ENCODE measurements at places on chromosomes 1 and 21.

GRCh38 chr1:44842486-44842861 is 579 bp downstream of the PTCH2 start:
- ATAC-seq: no peak

DNA sequence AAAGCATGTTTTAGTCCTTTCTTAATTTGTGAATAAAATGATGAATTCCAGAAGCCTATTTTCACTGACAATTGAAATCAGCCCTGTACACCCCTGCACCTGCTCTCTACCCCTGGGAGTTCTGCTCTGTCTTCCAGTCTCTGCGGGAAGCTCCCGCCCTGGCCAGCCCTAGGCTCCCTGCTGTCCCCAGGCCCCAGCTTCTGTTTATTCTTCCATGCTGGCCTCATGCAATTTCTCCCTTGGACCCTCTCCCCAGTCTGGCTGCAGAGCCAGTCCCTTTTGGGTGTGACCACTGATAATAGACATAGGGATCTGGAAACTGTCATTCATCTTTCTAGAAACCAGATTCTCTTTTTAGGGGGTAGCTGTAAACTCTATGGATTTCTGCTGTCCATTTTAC is 258.6 kb downstream of the GRIK3 start:
- ATAC-seq: no peak

GRCh38 chr1:159838715-159839114 is 12.0 kb downstream of the SLAMF8 start:
- ATAC-seq: peak; percentile 58

GRCh38 chr1:234246638-234247116 is 126.6 kb upstream of the COA6 start:
- peak; percentile 71 for ATAC-seq

- ATAC-seq: peak; percentile 40
These were observed at the start of gene SGIP1 for GRCh38 chr1:66533804-66534740. TSS of gene SGIP1 (plus strand) at chr1:66534153. CDS start at chr1:66534359, 206 bp downstream.

GRCh38 chr1:226494092-226494609 is 54.4 kb upstream of the STUM start:
- no peak for ATAC-seq

- no peak for ATAC-seq
These were observed 69.1 kb upstream of the C1orf105 start for GRCh38 chr1:172351346-172351745.

GRCh38 chr1:84122780-84123382 is 21.2 kb upstream of the PRKACB start:
- ATAC-seq: peak; percentile 63

GRCh38 chr1:94736073-94736472 is 84.1 kb upstream of the SLC44A3 start:
- ATAC-seq: no peak

- ATAC-seq: peak; percentile 81
These were observed at the start of gene CD2 for GRCh38 chr1:116754198-116754977. TSS of gene CD2 (plus strand) at chr1:116754430. CDS start at chr1:116754493, 63 bp downstream.

GRCh38 chr1:116460783-116461376 is 87.8 kb downstream of the ATP1A1 start:
- no peak for ATAC-seq

DNA sequence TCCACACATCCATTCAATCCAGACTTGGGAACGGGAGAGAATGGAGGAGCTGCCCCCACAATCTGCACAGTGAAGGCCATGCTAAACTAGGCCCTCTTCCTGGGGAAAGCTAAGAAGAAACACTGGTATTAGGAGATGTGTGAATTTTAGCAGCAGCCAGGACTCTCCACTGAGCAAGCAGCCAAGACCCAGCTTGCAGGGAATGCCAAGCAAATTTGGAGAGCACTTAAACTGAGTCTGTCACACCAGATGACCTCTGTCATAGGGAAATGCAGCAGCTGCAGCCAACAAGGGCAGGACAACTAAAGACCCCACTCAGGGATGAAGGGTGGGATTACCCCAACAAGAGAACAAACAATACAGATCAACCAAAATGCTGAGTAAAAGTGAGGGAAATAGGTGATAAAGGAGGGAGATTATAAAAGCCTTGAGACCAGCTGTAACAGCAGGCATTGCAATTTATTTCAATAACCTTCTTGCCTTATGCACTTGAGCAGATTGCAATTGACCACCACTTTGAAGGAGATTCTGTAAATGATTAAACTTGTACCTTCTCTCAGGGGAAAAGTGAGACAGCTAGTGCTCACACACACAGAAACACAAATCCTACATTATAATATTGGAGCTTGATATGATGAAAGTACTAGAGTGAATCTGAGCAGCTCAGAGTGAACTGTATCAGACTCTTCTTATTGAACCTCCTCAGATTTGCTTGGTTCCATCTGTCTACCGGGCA is 2.5 kb upstream of the CLCA1 start:
- ATAC-seq: no peak

- no peak for ATAC-seq
These were observed 5.8 kb upstream of the CCDC27 start for GRCh38 chr1:3746389-3746829.

DNA sequence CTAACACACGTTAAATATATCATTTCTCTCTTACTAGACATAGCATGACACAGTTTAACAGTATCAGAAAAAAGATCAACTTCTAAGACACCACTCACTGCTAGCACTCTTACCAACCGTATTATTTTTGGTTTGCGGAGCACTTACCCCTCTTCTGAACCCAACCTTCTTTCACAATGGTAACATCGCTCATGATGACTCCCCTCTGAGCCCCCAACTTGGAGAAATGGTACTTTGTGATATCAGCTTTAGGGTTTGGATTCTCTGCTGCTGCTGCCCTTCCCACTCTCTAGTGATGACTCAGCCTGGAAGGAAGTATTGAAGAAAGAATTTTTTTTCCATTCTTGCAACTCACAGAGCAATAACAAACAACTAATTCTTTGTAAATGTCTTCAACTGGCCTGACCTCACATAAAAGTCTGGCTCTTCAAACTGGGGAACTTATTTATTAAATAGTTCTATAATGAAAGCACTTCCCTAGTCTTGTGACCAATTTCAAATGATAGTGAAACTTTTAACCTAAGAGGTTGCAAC is 7.0 kb downstream of the AKT3 start:
- ATAC-seq: peak; percentile 55

GRCh38 chr1:217506878-217507277 is 124.0 kb downstream of the GPATCH2 start:
- ATAC-seq: peak; percentile 62

GRCh38 chr1:94383966-94384408 is 34.2 kb upstream of the ABCD3 start:
- peak; percentile 88 for ATAC-seq

DNA sequence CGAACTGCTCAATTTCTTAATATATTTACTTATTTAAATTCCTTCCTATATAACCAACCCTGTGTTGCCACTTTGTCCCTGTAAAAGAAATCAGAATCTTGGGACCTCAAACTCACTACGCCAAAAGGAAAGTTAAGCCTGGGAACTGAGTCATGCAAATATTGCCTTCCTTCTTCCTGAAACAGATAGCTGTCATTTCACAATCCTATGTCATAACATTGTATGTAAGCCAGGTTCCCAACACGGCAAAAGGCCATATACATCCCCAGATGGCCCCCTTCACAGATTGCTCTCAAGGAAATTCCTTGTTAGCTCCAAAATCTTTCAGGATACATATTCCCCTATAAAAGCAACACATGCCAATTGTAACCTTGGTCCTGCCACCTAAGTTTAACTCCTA is 39.7 kb downstream of the C21orf91 start:
- no peak for ATAC-seq

DNA sequence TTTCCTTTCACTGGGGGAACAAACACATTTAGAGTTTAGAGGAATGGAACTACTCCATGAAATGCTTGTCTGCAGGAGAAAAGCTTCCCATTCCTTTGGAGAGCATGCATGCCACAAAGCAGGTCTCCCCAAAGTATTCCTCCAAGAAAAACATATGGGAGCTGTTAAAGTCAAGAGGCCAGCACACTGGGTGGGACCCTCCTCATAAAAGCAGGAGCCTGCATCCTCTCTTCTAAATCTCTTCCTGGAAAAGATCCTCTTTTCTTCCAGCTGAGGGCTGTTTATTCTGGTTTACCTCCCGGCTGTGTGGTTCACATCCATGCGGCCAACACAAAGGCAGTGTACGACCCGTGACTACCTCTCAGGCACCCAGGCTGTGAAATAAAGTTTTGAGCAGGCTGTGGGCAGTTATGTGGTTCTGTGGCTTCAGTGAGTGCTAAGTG is 103.4 kb downstream of the TENT5C start:
- ATAC-seq: no peak

DNA sequence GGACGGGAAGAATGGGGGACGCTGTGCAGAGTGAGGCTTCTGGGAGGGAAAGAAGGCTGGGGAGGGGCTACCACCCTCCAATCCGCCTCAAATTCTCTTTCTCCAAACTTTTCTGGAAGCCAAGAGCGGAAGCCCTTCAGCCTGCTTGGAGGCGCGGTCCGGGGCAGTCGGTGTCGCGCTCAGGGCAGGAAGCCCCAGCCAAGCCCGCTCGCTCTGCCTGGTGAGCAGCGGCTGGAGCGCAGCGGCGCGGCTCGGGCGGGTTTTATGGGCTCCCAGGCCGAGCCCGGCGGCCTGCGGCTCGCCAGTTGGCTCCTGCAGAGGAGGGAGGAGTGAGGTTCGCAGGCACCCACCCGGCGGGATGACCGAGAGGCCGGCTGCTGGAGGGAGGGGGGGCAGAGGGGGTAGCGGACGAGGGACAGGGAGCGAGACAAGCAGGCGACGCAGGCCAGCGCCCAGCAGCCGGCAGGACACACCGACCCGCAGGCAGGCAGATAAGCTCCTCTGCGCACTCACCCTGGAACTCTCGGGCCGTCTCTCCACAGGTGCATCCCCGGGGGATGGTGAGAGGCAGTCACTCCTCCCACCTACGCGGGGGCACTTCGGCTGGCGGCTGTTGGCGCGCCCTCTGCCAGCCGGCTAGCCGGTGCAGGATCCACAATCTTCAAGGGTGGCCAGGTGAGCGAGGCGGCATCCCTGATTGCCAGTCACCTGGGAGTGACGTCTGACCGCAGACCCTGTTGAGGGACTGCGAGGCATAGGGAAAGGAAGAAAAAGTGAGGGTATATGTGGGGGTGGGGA is at the start of gene AVPR1B:
Gene AVPR1B, minus strand, starts transcription at position 238 of the 798 bp plus-strand sequence. CDS start 498 bp downstream, outside the sequence.
- peak; percentile 58 for ATAC-seq

GRCh38 chr1:198300451-198300850 is 143.7 kb downstream of the NEK7 start:
- ATAC-seq: no peak

- ATAC-seq: no peak
These were observed 639.7 kb upstream of the CXADR start for GRCh38 chr21:16873176-16873575.

DNA sequence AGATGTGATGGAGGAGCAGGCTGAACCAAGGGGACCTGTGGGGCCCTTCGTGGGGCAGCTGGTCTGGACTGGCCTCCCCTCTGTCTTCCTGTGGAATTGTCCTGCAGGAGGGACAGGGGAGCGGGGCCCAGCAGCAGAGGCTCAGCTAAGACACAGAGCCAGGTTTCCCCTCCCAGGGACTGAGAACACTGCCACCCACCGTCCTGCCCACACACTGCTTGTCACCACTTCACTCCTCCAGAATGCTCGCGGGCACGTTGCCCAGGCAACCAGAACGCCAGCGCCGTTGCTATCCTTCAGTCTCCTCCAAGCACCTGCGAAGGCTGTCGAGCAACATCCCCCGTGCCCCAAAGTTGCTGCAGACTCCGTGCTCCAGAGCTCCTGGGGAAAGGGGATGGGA is 46.4 kb downstream of the AJAP1 start:
- ATAC-seq: no peak

DNA sequence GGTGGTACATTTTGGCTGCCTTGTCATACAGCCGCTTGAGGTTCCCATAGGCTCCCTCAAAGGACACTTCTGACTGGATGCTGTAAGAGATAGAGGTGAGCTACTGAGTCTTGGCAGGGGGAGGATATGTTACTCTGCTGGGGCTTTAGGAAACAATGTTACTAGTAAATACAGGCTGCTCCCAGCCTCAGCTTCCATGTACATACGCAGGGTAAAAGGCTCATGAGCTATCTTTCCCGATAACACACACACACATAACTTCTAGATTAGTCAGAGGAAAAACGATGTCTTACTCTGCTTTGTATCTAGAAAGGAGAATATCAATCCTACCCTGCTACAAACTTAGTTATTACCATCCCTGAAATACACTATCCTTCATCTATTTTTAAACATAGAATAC is 14.3 kb downstream of the SMG5 start:
- no peak for ATAC-seq

DNA sequence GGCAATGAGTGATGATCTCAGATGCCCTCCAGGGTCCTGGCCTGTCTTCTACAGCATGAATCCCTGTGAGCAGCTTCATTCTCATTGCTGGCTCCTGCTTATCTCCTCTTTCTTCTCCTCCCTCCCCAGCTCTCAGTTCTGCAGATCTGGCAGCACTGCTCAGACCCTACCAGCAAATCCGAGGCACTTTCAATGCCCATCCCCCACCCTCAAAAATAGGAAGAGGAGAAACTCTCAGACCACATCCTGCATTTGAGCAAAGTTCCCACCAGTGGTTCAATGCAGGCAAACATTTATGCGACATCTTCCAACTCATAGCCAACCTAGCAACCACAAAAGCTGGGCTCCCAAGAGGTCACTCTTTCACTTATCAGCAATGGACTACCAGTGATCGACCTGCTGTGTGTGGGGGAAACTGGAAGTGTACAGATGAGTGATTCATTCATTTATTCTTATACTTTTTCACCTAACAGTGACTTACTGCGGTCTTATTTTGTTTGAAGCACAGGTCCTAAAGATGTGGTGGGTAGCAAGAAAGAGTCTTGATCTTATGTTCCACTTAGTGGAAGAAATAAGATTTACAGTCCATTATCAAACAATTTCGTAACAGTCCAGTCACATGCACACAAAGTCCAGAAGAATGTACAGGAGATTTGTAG is 5.8 kb upstream of the CHI3L2 start:
- peak; percentile 71 for ATAC-seq

Data from activated T-helper 17 cell treated with anti-CD3 and anti-CD28 coated beads, Interleukin-2, amount 50 U/mL, for 72 hours (primary cell).